Parietal lobe (tissue), 2 donors: ENCODE measurements at places on chromosomes 3 and 15. TPM values are rescaled to one million over a fixed set of nuclear protein-coding genes. Genes with fewer than 3 reads are reported as not detected.

Gene CTXND1
- 0.63 TPM for total RNA-seq

Gene WDR93
- 0.63 TPM for total RNA-seq

Gene CCDC50
- 126 TPM for total RNA-seq

Gene P2RY14
- 0.31 TPM for total RNA-seq

Gene LRRC2
- total RNA-seq: 5.9 TPM

Gene P2RY13
- 2.2 TPM for total RNA-seq

Gene GPR149
- 1.9 TPM for total RNA-seq

Gene TP53BP1
- total RNA-seq: 258 TPM

Gene SPRED1
- 67.3 TPM for total RNA-seq

Gene ASB14
- total RNA-seq: not detected

Gene RSRC1
- total RNA-seq: 47.0 TPM

Gene DZIP1L
- 26.9 TPM for total RNA-seq

Gene AADAC
- not detected for total RNA-seq

Gene LEKR1
- total RNA-seq: 1.3 TPM

Gene FEZF2
- total RNA-seq: 19.1 TPM

Gene P2RY1
- total RNA-seq: 8.8 TPM

Gene SLC24A1
- 1.6 TPM for total RNA-seq

Gene KLHL40
- total RNA-seq: not detected

Gene BAHD1
- total RNA-seq: 14.1 TPM

Gene RMDN3
- 20.7 TPM for total RNA-seq

Gene CRYBG3
- total RNA-seq: 7.2 TPM

Gene TMEM40
- total RNA-seq: not detected

Gene DLL4
- total RNA-seq: 6.3 TPM

Gene KCNAB1
- total RNA-seq: 14.1 TPM

Gene EAF2
- 7.2 TPM for total RNA-seq

Gene GOLIM4
- 33.8 TPM for total RNA-seq

Gene GXYLT2
- total RNA-seq: 3.4 TPM
